ENCODE measurements at places on chromosomes 5 and 9.

- no peak for DNase-seq
Measured at GRCh38 chr9:136053757-136054142, 41.3 kb downstream of the NACC2 start.

DNA sequence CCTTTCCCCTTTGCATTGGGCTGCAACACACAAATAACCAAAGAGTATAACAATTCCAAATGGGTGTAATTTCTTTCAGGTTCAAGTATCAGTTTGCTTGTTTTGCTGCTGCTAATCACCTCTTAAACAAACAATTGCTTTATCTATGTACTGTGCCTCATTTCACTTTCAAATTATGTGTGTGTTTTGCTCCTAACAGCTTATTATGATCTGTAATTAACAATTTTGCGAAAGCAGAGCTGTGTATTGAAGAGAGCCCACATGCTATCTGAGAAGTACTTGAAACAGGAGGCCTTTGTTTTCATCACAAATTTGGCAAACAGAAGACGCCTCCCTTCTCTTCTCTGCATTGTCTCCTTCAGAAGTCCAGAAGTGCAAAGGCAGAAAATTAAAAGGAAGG is 312.0 kb downstream of the TLE1 start:
- DNase-seq, result no peak

DNA sequence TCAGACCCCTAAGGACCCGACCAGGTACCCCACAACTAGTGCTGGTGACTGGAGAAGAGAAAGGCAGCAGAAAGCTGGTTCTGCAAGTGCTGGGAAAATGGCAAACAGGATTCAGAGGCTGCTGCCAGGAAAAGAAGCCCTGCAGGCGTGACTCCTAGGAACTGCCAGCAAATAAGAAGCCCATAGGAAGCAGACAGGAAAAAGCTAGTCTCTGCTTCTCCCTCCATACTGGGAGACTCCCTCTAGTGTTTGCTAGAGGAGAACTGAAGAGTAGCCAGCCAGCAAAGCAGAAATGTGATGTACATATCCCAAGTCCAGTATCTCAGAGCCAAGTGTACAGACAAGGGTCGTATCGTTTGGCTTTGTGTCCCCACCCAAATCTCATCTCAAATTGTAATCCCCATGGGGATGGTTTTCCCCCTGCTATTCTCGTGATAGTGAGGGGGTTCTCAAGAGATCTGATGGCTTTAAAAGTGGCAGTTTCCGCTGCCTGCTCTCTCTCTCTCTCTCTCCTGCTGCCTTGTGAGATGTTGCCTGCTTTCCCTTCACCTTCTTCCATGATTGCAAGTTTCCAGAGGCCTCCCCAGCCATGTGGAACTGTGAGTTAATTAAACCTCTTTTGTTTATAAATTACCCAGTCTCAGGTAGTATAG is 38.1 kb upstream of the TUSC1 start:
- DNase-seq, result no peak

DNA sequence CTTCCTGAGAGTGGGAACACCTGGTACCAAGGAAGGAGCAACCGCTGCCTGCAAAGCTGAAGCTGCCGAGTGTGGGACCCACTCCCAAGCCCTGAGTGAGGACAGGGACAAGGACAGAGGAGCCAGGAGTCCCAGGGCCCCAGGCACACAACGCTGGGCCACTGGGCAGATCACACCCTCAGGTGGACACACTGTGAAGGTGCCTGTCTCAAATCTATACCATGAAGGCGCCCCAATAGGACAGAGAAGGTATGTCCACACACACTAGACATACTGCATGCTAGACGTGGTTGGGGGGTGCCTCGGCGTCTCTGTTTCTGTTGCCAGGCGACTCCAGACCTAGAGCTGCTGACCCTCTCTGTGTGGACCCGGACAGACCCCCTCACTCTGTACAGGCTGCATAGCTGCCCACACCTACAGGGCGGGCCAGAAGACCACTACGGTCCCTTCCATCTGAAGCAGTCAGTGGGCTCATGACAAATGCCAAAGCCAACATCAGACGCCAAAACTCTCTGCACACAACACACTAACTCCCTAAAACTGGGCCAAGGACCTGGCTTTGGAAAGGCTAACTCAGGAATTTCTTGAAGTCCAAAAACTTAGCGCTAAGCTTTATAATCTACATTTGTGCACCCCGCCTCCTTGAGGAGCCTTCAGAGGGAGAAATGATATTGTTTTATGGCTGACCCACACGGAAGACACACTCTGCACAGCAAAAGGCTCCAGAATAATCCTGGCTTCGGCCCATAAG is 60.7 kb downstream of the ROR2 start:
- DNase-seq, result no peak

GRCh38 chr9:16619914-16620520 is 250.5 kb downstream of the BNC2 start:
- DNase-seq, result no peak

GRCh38 chr9:37201581-37201980 is 81.2 kb downstream of the ZCCHC7 start:
- DNase-seq, result no peak

GRCh38 chr9:79431019-79431679 is 140.6 kb upstream of the TLE4 start:
- no peak for DNase-seq

- DNase-seq, result no peak
Measured at GRCh38 chr5:112687306-112687705, 50.4 kb upstream of the APC start.

DNA sequence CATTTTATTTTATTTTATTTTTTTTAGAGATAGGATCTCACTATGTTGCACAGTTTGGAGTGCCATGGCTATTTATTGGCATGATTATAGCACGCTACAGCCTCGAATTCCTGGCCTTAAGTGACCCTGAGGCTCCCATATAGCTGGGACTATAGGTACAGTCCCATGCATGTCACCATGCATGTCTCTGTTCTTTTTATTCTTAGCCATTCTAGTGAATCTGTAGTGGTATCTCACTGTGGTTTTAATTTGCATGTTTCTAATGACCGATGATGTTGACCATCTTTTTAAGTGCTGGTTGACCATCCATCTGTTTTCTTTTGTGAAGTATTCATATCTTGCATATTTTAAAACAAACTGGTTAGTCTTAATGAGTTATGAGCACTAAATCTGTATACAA is 76.1 kb downstream of the SLC44A1 start:
- no peak for DNase-seq

GRCh38 chr5:142014911-142015584 is 2.2 kb upstream of the GNPDA1 start:
- DNase-seq, result no peak

GRCh38 chr9:3240656-3241268 is 285.0 kb downstream of the RFX3 start:
- DNase-seq, result peak; percentile 51

DNA sequence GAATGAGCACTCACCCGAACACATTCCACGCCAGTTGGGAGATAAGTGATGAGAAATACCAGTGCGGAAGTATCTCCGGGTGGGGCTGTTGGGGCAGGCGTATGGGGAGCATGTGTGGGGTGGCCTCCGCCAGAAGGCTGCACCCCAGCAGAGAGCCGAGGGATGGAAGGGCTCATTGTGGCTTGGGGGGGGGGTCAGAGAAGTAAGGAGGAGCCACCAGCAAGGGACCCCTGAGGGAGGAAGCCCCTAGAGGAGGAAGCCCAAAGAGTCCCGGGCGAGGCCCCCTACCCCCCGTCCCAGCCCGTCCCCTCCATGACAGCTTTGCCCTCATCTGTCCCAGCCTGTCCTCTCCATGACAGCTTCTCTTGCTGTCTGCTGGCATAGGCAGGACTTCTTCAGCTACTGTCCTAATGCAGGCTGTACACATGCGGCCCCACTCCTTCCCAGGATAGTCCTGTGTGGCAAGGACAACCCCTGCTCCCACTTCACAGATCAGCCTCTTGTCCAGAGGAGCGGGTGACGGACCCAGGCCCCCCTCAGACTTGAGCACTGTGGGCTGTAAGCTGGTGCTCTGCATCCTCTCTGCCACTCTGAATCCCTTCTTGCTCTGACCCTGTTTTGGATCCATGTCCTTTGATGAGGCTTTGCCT is 239.6 kb downstream of the CACNA1B start:
- no peak for DNase-seq

DNA sequence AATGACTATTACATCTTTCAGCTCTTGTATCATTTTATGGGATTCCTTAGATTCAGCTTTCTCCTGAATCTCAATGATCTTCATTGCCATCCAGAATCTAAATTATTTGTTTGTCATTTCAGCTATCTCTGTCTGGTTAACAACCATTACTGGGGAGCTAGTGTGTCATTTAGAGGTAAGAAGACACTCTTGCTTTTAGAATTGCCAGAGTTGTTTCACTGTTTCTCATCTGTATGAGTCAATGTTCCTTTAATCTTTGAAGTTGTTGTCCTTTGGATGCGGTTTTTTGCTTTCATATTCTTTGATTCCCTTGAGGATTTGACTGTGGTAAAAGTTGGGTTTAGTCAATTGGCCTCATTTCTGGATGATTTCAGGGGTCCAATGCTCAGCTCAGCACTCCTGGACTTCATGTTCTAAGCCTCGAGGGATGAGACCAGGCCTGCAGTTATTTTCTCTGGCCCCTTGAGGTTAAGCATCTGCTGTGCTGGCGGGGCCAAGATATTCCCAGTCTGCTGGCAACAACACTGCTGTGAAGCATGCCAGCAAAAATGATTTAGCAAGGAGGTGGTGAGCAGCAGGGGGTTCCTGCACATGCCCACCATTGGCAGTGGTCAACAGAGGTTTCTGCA is 102.4 kb upstream of the PCSK5 start:
- DNase-seq, result no peak

- DNase-seq, result no peak
Measured at GRCh38 chr5:25540628-25541027, 895.9 kb upstream of the CDH10 start.

- no peak for DNase-seq
Measured at GRCh38 chr5:173969167-173970049, 19.6 kb upstream of the C5orf47 start.

GRCh38 chr5:28310696-28311095 is 1272.3 kb upstream of the CDH9 start:
- no peak for DNase-seq

DNA sequence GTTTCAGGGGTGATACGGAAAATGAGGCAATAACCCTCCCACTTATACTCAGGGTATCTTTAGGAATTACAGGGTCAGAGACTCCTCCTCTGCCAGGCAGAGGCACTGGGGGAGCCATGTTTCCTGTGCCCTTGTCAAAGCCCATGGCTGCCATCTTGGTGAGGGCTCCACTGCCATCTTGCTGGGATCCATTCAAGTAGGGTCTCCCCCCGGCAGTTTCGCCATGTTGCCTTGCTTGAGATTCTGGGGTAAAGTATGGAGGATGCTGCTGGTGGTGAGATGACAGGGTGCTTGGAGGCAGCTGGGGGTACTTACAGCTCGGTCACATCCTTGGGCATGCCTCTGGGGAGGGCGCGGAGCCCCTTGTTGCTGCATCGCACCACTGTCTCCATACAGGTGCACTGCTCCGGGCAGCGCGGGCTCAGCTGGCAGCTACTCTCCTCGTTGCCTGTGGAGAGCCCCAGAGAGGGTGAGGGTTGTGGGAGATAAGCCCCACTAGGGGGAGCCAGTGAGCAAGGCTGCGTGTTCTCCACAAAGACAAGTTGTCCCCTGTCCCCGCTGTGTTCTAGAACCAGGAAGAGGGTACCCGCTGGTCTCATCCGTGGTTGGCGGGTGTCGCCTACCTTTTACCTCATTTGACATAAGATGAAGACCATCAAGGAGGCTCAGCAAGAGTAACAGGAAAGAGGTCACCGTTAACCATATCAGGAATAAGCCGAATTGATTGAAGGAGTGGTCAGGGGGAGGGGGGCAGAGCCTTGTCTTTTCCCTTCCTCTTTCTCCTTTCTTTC is 169.0 kb upstream of the PANK3 start:
- DNase-seq, result no peak

- no peak for DNase-seq
Measured at GRCh38 chr9:32625320-32625719, 10.1 kb downstream of the TAF1L start.

GRCh38 chr9:114359801-114360200 is 28.0 kb downstream of the AKNA start:
- no peak for DNase-seq

- no peak for DNase-seq
Measured at GRCh38 chr5:33867241-33867640, 24.5 kb downstream of the ADAMTS12 start.

DNA sequence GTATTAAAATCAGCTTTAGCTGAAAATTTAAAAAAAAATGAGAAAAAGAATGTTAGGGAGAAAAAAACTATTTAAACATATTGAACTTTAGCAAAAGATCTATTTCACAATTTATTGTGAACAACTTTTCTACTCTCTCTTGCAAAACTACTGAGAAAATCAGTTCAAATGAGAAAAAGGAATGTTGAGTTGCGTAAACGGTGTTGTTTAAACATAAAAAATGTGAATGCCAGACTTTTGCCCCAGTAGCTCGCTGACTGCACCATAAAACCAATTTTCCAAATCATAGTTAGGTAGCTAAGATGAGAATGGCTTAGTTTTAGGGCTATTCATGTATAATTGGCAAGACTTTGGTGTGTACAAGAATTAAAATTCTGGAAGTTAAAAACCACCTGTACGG is 13.4 kb upstream of the RAD23B start:
- DNase-seq, result no peak

Measured in DMS79 (cell line).